Aorta (tissue), 5 donors: ENCODE measurements at places on chromosomes 2 and 18.
A peak's percentile ranks its signal among the peaks of the same experiment; 100 is the strongest.

DNA sequence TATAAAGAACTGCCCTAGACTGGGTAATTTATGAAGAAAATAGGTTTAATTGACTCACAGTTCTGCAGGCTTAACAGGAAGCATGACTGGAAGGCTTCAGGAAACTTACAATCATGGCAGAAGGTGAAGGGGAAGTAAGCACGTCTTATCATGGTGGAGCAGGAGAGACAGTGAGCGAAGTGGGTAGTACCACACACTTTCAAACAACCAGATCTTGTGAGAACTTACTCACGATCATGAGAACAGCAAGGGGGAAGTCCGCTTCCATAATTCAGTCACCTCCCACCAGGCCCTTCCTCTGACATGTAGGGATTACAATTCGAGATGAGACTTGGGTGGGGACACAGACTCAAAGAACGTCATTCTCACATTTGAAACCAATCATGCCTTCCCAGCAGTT, 260.1 kb upstream of the FAM98A start:
- no peak for DNase-seq

DNA sequence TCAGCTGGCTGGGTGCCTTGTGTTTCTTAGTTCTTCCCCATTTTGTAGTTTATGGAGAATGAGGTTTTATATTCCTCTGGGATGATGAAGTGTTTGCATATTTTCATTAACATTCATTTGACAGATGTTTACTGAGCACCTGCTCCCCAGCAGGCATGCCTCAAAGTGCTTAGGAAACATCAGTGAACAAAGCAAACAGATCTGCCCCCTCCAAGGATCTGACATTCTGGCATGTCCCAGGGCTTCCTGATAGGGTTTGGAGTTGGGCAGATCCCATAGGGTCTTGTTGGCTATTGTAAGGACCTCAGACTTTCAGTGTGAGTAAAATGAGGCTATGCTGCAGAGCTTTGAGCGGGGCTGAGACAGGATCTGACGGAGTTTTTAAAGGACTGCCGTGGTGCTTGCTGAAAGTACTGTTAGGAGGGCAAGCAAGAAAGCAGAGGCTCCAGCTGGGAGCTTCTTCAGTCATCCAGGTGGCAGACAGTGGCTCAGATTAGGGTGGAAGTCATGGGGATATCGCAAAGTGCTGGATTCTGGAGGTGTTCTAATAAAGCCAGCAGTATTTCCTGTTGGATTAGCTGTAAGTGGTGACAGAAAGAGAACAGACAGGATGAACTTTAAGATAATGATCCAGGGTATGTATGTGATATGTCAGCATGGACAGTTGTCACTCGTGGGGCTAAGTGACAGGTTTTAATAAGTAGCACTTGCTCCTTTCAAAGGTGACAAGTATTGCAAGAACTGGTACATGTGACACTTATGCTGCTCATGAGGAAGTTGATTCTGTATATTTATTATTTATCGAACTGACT, 11.3 kb upstream of the IAH1 start:
- DNase-seq = peak; percentile 12

DNA sequence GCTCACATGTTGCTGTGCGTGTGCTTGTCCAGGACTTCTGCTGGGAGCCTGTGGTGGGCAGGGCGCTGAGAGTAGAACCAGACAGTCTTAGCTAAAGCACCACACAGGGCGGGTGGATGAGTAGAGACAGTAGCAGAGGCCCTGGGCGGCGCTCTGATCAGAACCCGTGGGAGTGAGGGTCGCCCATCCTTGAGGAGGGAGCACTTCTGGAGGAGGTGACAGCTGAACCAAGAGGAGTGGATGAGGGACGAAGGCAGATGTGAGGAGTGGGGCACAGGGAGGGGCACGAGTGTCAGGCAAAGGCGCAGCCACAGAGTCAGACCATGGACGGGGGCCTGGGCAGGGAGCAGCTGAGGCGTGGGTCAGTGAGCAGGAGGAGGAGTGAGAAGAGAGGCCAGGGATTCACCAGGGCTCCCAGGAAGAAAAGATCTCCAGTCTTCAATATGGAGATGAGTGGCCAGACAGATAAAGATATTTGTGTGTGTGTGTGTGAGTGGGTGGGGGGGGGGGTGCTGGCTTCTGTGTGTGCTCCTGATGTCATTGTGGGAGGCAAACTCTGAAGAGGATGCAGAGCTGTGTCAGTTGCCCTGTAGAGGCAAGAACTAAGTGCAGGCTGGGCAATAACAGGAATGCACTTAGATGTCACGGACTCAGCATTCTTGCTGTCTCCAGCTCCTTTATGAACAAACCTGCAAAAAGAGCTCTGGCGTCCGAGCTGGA, 79.6 kb downstream of the TPO start:
- DNase-seq = no peak

DNA sequence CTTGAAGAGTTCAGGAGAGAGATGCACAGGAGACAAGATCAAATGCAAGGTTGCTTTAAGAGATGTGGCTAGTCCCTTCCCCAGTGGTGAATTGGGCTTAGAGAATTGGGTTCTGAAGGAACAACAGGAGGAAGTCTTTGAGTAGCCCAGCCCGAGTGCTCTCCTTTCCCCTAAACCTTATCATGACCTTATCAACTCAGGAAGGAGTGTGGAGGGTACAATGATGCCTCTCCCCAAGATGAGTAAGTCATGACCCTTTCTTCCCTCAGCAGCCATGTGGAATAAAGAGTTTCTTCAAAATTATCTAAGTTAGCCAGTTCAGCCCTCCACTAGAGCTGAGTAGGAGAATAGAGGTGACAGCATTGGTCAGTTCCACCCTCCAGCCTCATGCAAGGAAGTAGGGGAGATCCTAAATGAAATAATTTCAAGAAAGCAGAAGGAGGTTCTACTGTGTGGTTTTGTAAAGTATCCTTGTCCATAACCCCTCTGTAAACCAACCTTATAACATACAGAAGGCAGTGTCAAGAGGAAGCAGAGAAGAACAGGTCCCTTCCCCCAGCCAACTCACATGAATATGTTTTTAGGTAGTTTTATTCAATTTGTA, 88.4 kb downstream of the ARHGAP15 start:
- no peak for DNase-seq

- DNase-seq = no peak
Observed at GRCh38 chr2:218074031-218074430, 5.0 kb downstream of the RUFY4 start.

DNA sequence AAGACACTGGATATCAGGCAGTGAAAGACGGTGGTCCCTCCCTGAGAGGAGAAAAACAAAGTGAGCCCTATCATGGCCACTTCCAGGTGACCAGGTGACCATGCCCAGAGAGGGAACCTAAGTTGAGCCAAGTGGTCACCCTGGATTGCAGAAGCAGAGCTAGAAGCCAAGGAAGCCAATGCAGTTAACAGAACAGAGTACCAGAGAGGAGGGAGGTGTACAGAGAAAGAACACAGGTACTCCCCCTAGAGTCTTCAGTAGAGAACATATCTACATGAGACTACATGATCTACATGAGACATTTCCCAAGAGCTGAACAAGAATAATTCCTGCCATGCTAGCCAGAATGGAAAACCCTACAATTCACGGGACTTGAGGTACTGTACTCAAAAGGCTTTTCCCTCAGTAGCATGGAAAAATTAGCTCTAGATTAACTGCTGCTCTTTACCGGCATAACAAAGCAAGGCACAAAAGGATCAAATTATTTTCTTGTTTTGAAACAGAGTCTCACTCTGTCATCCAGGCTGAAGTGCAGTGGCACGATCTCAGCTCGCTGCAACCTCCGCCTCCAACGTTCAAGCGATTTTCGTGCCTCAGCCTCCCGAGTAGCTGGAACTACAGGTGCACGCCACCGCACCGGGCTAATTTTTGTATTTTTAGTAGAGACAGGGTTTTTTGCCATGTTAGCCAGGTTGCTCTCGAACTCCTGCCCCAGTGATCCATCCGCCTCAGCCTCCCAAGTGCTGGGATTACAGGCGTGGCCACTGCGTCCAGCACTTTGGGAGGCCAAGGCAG, 23.5 kb downstream of the ROCK2 start:
- no peak for DNase-seq

- no peak for DNase-seq
Observed at GRCh38 chr2:189593115-189593514, 12.5 kb upstream of the SLC40A1 start.

- no peak for DNase-seq
Observed at GRCh38 chr2:11068079-11068741, 87.1 kb upstream of the SLC66A3 start.

DNA sequence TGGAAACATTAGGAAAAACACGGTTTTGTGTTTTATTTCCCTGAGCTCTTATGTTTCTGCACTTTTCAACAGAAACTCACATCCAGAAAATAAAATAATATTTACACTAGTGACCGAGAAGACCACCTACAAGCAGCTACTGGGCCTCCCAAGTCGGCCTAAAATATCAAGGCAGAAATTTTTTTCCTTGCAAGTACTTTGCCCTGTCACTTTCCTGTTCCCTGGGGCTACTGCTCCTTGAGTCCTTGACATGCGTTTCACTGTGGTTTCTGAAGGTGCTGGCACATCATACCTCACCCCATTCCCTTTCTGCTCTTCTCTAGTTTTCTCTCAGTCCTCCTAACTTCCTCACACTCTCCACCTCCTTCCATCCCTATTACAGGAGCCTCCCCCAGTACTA, 279.1 kb downstream of the AGPS start:
- no peak for DNase-seq

DNA sequence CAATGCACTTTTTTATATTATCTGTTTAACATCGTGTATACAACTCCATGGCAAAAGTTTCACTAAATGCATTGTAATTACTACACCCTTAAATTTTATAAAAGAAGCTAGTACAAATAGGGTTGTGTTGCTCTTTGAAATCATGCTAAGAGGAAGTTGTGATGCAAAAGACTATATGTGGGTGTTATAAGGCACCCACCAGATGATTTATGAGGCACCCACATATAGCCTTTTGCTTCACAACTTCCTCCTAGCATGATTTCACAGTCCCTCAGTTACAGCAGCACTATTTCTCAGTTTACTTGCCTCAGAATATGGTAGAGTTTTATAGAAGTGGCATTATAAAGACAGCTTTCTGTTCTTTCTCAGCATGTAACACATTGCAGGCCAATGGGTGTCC, 277.3 kb upstream of the DOK6 start:
- no peak for DNase-seq

GRCh38 chr2:181784556-181784955, 104.2 kb upstream of the NEUROD1 start:
- no peak for DNase-seq

DNA sequence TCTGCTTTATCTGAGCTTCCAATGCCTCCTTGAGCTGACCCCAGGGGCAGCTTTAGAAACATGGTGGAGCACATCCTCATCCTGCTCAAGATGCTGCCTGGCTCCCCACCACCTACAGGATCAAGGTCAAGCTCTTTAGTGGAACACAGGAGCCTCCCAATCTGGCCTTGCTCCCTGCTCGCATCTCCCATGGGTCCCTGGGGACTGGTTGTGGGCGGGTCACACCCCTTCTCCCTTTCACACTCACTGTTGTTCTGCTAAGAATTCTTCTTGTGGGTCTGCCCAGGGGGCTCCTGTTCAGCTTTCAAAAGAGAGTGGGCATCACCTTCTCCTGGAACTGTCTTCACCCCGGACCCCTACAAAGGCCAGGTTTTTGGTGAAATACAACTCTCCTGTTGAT, 8.4 kb upstream of the NT5DC4 start:
- no peak for DNase-seq

DNA sequence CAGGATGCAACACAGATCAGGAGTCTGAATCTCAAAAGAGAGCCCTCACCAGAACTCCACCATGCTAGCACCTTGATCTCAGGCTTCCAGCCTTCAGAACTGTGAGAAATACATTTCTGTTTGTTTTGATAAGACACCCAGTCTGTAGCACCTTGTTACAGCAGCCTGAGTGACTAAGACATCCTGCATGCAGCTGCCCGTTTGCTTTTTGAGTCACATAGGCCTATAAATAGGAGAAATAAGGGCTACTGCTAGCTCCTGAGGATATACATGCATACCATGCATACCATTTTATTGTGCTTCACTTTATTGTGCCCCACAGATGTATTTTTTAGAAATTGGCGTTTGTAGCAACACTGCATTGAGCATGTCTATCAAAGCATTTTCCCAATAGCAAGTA, 337.8 kb downstream of the CDH2 start:
- DNase-seq = no peak

- no peak for DNase-seq
Observed at GRCh38 chr18:56844556-56844955, 193.4 kb downstream of the WDR7 start.

DNA sequence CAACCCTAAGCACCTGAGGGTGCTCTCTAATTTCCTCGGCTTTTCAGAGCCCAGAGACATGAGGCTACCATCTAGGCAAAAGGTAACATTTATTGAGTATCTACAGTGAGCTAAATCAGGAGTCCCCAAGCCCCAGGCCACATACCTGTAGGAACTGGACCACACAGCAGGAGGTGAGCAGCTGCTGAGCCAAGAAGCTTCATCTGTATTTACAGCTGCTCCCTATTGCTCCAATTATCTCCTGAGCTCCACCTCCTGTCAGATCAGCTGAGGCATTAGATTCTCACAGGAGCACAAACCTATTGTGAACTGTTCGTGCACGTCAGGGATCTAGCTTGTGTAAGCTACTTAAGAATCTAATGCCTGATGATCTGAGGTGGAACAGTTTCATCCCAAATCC, 70.2 kb downstream of the RND3 start:
- no peak for DNase-seq

DNA sequence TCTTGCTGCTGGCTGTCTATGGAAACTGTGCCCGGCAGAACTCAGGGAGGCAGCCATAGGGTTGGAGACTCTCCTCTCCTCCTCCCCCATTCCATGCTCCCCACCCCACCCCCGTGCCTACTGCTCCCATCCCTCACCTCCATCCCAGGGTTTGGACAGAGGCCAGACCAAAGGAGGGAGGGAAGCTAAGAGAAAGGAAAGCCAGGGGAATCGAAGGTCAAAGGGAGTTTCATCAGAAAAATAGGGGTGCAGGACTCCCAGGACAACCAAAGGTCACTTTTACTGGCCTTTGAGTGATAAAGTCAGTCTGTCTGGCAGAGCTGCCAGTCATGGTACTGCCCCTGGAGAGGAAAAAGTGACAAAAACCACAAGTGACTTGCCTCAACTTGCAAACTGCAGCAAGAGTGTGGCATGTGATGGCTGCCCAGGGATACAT, 187.3 kb upstream of the CTAGE1 start:
- no peak for DNase-seq

DNA sequence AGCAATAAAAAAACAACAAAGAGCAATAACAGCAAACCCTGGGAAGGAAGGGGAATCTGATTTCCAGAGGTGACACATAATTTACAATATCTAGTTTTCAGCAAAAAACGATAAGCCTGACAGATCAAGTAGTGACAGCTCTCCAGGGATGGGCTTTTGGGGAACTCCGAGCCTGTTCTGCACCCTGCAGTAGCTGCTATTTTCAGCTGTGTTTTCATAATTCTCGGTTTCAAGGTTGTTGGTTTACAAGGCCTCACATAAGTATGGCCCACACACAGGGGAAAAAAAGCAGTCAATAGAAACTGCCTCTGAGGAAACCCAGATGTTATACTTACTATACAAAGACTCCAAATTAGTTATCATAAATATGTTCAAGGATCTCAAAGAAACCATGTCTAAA, 67.7 kb upstream of the CTLA4 start:
- no peak for DNase-seq

DNA sequence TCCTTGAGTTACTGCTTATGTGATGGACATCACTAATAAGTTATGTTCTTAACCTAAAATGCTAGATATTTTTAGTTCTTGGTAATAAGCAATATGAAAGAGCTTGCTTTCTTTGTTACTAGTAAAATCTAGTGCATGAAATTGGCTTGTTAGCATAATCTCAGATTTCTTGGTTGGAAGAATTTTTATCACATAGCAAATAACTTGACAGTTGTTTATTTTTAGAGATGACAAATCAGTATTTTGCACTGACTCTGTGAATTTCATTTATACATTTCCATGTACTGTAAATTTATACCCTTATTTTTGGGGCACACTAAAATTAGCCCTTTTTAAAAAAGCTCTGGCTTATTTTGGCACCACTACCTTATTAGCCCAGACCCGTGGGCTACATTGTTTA, 45.6 kb downstream of the LCLAT1 start:
- no peak for DNase-seq
